Stimulated activated CD4-positive, alpha-beta T cell treated with anti-CD3 and anti-CD28 coated beads, Interleukin-4, amount 100 ng/mL, for 1 hour (primary cell): ENCODE measurements at places on chromosomes 2 and 18.

DNA sequence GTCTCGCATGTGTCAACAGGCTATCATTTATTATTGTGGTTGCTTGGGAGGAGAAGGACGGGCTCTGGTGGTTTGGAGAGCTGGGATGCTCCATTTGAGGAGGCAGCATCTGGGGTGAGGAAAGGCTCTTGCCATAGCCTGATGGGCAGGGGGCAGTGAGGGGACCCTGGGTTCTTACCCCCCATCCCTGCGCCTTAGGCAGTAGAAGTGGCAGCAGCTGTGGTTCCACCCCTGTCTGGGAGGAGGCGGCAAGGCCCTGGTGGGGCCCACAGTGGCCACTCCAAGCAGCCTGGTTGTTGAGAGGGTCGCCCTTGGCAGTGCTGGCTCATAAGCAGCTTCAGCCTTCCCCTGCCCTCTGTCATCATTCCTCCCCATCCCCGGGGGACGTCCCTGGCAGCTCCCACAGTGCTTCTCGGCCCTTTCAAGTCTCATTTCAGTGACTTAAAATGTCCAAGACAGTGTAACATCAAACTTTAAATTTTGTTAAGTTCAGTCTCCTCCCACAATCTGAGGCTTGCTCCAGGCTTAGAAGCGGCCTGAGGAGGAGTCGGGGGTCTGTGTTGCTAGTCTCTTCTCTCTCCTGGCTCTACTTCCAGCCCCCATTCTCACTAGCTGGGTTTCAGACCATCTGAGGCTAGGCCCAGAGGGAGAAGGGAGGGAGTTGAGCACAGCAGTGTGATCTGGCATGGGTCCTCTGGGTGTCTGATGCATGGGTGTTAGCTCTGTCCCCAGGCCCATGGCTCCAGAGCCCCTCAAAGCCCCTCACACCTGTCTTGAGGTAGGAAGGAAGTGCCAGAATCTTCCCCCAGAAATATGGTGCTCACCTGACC is 34.9 kb upstream of the PTPN4 start:
- DNase-seq = no peak

- no peak for DNase-seq
These were observed 40.1 kb downstream of the AOX1 start for GRCh38 chr2:200625958-200626363.

DNA sequence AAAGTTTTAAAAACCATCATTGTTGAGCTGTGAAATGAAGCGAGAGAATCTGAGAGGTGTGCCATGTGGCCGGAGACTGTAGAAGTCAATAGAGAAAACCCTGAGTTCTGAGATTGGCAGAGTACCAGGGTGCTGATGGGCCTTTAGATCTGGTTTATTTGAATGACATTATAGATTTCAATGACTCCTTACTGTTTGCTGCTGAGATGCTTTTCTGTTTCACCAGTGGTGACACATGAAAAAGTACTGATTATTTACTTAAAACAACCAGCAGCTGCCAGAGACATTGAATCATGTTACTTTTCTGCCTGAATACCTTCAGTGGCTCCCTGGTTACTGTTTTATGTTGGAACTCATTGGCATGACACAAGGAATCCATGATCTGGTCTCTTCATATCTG is 602.7 kb upstream of the ZNF804A start:
- no peak for DNase-seq

DNA sequence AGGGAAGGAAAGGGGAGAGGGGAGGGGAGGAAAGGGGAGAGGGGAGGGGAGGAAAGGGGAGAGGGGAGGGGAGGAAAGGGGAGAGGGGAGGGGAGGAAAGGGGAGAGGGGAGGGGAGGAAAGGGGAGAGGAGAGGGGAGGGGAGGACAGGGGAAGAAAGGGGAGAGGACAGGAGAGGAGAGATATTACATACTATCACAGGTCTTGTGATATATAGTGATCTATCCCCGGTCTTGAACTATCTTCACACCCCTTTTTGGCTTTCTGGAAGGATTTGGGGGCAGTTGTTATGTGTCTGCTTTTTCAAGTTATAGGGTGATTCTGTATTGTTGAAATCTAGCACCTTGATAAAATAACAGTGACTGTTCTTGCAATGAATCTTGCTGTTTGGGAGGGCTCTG is 92.1 kb upstream of the ID2 start:
- no peak for DNase-seq

GRCh38 chr18:48850822-48851598 is 99.8 kb downstream of the SMAD7 start:
- no peak for DNase-seq
